Esophagus muscularis mucosa (tissue), 4 donors: ENCODE measurements at places on chromosomes 1 and 21. TPM values are rescaled to one million over a fixed set of nuclear protein-coding genes. Genes with fewer than 3 reads are reported as not detected.

GRCh38 chr1:107473065-107473464 is 332.2 kb downstream of the NTNG1 start:
- no peaks in the 10 kb centered on the region for H3K36me3 ChIP-seq
- H3K27me3 ChIP-seq, result no peaks in the 10 kb centered on the region
- DNase-seq, result no peak
- no peak overlapping the region for H3K27ac ChIP-seq

Gene IGSF8
- total RNA-seq, result 19.5 TPM

DNA sequence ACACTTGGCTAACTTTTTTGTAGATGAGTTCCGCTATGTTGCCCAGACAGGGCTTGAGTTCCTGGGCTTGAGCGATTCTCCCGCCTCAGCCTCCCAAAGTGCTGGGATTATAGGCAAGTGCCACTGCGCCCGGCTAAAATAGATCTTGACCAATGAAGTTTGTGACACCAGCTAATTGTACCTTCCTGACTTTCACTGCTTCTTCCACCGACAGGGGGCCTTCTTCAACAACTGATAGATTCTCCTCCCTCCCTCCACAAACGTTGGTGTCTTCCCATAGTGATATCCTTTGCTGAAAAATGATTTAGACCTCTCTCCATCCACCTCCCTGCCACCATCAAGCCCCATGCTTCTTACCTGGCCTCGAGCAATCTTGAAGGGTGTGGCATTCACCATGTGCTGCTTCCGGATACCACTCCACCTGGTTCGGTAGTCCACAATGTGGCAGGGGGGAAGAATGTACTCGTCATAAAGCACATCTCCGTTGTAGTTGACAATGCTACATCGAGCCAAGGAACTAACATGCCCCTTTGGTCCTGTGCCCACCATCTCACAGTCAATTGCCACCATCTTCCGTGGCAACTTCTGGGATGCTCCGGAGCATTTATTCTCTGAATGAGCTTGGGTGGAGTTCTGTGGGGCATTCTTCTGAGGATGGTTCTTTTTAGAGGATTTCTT is 1.6 kb upstream of the METTL25B start:
- no peaks in the 10 kb centered on the region for H3K27me3 ChIP-seq
- H3K36me3 ChIP-seq, result peaks cover 21% of the 10 kb centered on the region
- DNase-seq, result no peak
- H3K4me1 ChIP-seq, result peaks cover 41% of the 10 kb centered on the region
- H3K4me3 ChIP-seq, result peak overlapping the region; percentile 79

Gene C1QA
- total RNA-seq, result 184 TPM

- no peak overlapping the region for H3K4me3 ChIP-seq
- peaks cover 4% of the 10 kb centered on the region for H3K4me1 ChIP-seq
- H3K27ac ChIP-seq, result no peak overlapping the region
- peaks cover 5% of the 10 kb centered on the region for H3K27me3 ChIP-seq
Measured at GRCh38 chr1:20202166-20202565, 15.8 kb upstream of the PLA2G2C start.
